ENCODE measurements at places on chromosomes 5 and 9.

DNA sequence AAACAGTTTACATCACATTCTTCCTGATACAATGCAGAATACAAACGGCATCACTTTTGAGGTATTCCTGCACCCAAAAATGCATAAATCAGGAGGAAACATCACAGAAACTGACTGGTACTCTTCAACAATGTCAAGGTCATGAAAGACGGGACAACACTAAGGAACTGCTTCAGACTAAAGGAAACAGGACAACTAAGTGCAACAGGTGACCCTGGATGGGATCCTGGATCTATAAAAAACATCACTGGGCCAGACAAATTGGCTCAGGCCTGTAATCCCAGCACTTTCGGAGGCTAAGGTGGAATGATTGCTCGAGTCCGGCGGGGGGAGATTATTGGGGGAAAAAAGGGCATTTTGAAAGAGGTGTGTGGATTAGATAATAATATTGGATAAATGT is 22.6 kb downstream of the BTNL9 start:
- DNase-seq: no peak

- DNase-seq: no peak
Observed at GRCh38 chr5:1118231-1118698, 6.4 kb upstream of the SLC12A7 start.

GRCh38 chr5:163460562-163461171 is at the start of gene HMMR:
HMMR (plus strand) TSS chr5:163460632; CDS start chr5:163460693, 61 bp downstream.
- no peak for DNase-seq

GRCh38 chr5:42807722-42808447 is 3.8 kb downstream of the SELENOP start:
- DNase-seq: no peak

GRCh38 chr5:106171132-106171531 is 1499.6 kb downstream of the EFNA5 start:
- no peak for DNase-seq

DNA sequence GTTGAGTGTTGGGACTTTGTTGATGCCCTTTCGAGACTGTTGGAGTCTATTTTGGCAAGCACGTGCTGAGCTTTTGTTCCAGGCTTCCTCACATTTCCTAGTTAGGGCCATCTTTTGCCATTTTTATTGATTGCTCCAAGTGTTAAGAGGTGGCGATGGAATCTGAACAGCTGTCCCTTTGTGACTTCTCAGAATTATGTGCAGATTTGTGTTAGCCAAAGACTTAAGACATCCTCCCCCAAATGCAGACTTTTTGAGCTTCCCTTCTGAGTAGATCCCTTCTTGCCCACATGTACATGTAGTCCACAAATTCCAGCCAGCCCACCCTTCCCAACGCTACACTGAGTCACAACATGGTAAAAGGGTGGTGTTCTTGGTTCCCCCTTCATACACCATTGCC is 59.2 kb downstream of the SPIN1 start:
- no peak for DNase-seq

DNA sequence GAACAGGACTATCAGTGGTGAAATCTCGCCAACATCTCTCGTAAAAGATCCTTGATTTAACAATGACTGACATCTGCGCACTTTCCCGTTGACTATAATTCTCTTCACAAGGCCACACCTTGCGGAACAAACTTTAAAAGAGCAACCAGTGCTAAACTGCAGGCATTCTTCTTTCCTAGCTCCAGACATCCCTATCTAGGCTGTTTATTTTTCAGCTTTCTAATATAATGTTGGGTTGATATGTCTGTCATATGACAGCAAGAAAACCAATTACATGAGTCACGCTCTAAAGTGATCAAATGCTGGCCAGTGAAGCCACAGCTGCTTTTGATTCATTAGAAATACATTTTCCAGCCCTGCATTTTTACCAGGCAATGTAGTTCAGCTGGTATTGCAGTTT is 162.5 kb downstream of the ELAVL2 start:
- no peak for DNase-seq

GRCh38 chr5:54558362-54558761 is 40.8 kb downstream of the SNX18 start:
- DNase-seq: no peak

- no peak for DNase-seq
Observed at GRCh38 chr9:18798106-18798505, 234.9 kb downstream of the SAXO1 start.

DNA sequence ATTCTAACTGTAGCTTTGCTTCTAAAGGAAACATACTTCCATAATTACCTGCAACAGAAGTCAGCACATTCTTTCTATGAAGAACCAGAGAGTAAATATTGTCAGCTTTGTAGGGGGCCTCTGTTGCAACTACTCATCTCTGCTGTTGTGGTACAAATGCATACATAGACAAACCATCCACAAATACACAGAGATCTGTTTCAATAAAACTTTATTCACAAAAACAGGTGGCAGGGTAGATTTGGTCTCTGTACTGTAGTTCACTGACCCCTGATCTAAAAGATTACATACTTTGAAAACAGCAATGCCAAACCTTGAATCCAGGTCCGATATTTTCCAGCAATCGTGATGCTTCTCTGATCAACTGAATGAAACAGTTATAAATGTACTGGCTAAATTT is 44.9 kb upstream of the RETREG1 start:
- no peak for DNase-seq

DNA sequence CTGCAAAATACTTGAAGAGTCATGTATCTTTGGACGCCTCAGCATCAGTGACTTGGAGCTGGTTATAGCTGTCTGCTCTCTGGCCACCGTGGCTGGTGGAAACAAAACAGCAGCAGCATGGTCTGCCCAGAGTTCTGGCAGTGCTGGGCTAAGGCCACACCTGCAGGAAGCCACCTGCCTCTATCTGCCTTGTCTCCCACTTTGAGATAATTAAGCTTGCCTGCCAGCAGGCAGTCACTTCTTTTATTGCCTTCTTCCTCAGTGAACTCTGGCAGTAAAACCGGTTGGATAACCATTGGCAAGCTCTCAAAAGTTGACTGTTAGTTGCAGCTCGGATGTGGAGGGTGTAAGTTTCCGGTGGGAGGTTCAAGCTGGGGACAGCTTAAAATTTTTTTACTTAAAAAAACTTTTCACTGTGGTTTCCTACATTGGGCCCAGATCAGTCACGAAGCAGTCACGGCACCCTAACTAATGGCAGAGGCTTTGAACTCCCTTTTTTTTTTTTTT is 4.9 kb downstream of the SMIM3 start:
- DNase-seq: peak; percentile 49

GRCh38 chr9:108743416-108743815 is 112.4 kb downstream of the ACTL7B start:
- DNase-seq: no peak

DNA sequence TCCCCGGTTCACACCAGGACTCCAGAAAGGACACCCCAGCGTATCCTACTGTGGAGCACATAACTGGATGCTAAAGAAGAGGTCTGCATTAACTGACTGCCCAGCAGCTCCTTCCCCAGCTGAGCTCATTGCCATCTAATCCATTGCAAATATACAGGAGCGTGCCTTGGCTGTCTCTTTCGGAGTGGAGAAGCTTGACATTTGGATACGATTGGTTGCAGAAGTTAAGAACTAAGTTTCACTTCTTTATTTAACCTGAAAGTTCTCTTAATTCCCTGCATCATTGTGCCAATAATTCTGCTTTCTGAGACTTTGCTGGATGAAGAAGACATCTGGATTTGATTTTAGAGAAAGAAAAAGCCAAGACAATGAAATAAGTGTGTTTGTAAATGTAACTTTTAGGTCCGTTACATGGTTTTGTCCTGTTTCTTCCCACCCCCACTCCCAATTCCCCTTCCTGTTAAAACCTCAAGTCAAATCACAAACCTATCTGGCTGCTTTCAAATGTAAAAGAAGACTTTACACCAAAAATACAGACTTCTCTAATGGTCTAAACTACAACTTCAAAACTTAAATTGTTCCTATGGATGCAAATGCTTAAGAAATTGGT is 33.9 kb downstream of the TAS2R1 start:
- no peak for DNase-seq

GRCh38 chr5:173165177-173166016 is 21.1 kb downstream of the BNIP1 start:
- no peak for DNase-seq

GRCh38 chr9:6945816-6946215 is 188.0 kb downstream of the KDM4C start:
- DNase-seq: no peak

DNA sequence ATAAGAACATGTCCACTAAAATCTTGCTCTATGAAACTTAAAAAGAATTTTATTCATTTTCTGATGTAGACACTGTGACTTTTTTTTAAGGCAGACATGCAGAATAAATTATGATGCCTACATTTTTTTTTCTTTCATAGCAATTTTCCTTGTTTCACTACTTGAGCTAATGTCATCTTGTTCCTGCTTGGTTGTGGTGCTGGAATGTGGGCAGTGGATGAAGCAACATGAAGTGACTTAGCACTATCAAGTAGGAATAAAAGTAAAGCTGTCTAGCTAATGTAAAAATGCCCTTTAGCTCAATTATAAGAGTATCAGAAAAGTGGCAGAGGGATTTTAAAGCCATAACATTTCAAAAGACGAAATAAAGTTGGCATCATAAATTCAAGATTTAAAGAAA is 191.0 kb downstream of the ADAMTS6 start:
- DNase-seq: no peak

- no peak for DNase-seq
Observed at GRCh38 chr5:172848419-172848818, 14.4 kb downstream of the ERGIC1 start.

- DNase-seq: no peak
Observed at GRCh38 chr5:40682154-40683017, 2.7 kb downstream of the PTGER4 start.

- no peak for DNase-seq
Observed at GRCh38 chr5:158135682-158136179, 276.8 kb upstream of the CLINT1 start.

DNA sequence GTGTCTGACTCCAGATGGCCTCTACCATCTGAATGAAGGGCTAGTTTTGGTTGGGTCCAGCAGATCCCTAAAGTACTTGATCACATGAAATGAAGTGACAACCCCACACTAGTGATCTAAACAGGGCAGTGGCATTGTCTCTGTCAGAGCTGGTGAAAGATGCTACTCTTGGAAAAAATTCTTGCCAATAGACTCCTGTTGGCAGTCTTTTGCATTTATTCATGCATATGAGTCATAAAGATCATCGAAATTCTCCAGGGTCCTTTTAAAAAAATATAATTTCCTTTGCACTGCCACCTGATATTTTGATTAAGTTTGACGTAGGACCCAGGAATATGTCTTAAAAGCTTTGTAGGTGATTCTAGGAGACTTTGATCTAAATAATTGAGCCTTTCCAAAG is 135.1 kb upstream of the ELL2 start:
- DNase-seq: no peak

DNA sequence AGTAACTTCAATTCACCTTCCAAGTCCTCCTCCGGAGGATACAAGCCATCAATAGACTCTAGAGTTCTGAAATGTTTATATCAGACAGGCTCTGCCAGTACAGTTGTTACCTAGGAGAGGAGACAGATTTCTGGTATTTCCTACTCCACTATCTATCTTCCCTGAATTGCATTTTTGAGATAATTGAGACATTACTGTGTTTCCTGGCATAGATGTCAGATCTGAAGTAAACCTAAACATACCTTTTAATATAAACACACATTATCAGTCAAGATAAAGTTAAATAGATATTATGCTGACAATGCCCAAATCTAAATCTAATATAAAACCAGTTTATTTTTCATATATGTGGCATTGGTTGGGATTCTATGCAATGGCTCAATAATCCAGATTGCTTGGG is 8.2 kb upstream of the TYRP1 start:
- no peak for DNase-seq

Measured in activated T-helper 1 cell treated with Interleukin-2 at 50 U/mL for 16 hours (primary cell).